ENCODE measurements at places on chromosomes 1 and 21.

DNA sequence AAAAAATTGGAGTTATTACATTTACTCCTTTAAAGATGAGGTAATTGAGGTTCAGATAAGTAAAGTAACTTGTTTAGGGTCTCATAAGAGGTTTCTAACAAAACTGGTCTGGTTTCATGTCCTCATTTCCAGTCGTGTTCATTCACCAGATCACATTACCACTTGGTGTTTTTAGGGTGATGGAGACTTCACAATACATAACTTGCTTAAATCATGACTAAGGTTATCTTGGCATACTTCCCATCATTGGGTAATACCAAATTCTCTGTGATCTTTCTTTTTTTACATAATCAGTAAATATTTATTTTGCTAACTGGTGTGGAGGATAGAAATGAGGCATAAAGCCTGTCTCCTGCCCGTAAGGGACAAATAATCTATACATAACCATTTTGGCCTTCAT lies 31.6 kb upstream of the RPTN start:
- no peaks in the 10 kb centered on the region for H3K36me3 ChIP-seq
- no peaks in the 10 kb centered on the region for H3K4me1 ChIP-seq
- H3K27ac ChIP-seq, result no peak overlapping the region
- no peaks in the 10 kb centered on the region for H3K27me3 ChIP-seq

- H3K4me3 ChIP-seq, result no peak overlapping the region
- no peaks in the 10 kb centered on the region for H3K27me3 ChIP-seq
- no peaks in the 10 kb centered on the region for H3K4me1 ChIP-seq
- no peak for DNase-seq
- H3K27ac ChIP-seq, result no peak overlapping the region
Observed at GRCh38 chr1:231558708-231559185, 30.3 kb downstream of the TSNAX start.

GRCh38 chr1:54171016-54171415 lies 18.2 kb upstream of the CDCP2 start:
- no peak for DNase-seq
- no peak overlapping the region for H3K27ac ChIP-seq
- H3K27me3 ChIP-seq, result peaks cover 9% of the 10 kb centered on the region
- H3K36me3 ChIP-seq, result no peaks in the 10 kb centered on the region
- H3K4me1 ChIP-seq, result peaks cover 27% of the 10 kb centered on the region

DNA sequence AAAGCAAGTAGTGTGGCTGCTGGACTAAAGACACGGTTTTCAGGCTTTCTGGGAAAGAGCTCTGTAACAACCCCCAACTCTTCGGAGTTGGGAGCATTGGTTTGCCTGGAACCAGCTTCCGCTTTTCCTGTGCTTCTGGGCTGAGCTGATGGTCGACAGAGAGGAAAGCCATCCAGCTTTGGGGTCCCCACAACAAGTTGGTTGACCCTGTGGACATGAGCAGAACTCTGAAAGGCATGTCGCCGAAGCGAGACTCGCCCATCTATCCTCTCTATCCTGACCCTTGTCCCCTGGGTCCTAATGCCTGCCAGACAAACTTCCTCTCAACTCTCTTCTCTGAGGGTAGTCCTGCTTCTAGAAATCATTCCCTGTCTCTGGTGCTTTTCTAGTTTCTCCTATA lies 31.9 kb upstream of the FCGR2A start:
- H3K27me3 ChIP-seq, result peaks cover 63% of the 10 kb centered on the region
- H3K4me1 ChIP-seq, result peaks cover 17% of the 10 kb centered on the region
- DNase-seq, result peak; percentile 39
- no peak overlapping the region for H3K27ac ChIP-seq

DNA sequence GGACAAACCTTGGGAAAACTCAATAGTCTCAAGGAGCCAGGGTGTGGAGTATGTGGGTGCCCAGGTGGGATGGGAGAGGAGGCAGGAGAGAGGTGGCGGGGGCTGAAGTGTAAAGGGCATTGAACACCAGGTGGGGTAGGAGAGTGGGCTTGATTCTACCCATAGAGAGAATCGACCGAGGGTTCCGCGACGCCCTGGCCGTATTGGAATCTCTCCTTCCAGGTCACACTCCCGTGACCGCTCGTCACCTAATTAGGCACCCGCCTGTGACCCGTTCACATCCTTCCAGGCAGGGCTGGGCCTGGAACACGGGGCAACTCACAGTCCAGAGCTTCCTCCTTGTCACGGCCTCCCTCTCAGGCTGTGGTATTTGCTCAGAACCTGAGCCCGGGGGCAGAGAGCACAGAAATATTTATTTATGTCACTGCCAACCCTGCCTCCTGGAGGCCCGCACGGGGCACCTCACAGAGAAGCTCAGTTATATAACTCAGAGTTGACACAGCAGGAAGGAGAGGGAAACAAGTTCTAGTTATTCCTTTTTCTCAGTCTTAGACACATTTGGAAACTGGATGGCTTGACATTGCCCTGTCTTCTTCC lies 12.0 kb downstream of the NCMAP start:
- H3K27me3 ChIP-seq, result peaks cover 16% of the 10 kb centered on the region
- H3K36me3 ChIP-seq, result no peaks in the 10 kb centered on the region
- peak overlapping the region; percentile 46 for H3K27ac ChIP-seq
- DNase-seq, result peak; percentile 34
- H3K4me3 ChIP-seq, result no peak overlapping the region

DNA sequence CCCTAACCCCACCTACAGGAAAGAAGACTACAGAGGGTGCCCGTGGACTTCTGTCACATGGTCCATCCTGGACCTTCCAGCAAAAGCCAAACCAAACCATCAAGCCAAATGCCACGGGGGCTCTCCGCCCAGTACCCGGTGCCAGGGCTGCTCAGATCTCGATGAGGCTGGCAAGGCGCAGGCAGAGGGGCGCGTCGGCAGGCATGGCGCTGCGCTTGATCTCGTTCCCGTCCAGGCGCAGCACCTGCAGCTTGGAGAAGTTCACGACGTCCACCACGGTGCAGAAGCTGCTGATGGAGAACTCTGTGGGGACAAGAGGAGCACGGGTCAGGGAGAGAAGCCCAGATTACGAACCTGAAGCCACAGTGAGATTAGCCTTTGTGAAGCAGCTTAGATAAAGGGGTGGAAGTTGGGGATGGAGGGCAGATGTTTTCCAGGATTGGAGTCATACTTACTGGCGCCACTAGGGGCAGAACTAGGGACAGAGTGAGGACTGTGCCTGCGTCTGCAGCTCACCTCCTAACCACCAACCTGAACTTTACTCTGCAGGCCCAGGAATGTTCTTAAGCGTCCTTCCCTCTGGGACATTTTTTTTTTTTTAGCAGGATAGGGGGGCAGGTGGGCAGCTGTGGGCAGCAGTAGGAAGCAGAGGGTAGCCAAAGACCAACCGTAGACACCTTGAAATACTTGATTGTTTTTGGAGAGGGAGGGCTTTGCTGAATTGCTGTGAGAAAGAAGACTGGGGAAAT lies 8.6 kb downstream of the FMOD start:
- H3K27ac ChIP-seq, result no peak overlapping the region
- H3K4me1 ChIP-seq, result peaks cover 79% of the 10 kb centered on the region
- peaks cover 35% of the 10 kb centered on the region for H3K27me3 ChIP-seq
- H3K36me3 ChIP-seq, result no peaks in the 10 kb centered on the region

DNA sequence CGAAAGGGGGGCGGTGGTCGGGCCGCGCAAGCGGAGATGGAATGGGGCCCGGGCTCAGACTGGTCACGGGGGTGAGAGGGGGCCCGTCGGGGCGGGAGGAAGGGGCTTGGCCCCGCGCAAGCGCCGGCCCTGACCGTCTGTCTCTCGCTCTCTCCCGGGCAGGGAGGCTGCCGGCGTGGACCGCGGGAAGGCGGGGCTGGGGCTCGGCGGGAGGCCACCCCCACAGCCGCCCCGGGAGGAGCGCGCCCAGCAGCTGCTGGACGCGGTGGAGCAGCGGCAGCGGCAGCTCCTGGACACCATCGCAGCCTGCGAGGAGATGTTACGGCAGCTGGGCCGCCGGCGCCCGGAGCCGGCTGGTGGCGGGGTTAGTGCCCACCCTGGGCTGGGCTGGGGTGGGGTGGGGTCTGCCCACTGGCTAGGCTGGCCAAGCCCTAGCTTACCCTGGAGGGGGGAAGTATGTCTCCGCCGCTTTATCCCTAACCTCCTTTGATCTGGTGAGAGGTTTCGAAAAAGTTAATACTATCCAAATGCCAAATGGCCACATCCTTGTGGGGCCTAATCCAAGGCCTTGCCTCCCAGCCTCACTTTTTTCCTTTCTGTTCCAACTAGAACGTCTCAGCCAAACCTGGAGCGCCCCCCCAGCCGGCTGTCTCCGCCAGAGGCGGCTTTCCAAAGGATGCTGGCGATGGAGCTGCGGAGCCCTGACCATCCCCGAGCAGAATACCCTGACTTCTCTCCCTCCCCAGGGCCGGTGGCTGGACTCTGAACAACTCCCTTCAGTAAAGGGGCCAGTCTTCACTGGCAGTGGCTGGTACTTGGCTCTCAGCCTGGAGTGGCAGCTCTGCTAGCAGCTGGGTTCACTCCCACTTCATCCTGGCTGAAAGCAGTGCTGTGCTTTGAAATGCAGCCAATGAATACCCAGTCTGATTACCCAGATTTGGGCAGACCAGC lies 636 bp upstream of the YRDC start:
- H3K27ac ChIP-seq, result peak overlapping the region; percentile 93
- peak overlapping the region; percentile 92 for H3K4me3 ChIP-seq
- peak; percentile 85 for DNase-seq

DNA sequence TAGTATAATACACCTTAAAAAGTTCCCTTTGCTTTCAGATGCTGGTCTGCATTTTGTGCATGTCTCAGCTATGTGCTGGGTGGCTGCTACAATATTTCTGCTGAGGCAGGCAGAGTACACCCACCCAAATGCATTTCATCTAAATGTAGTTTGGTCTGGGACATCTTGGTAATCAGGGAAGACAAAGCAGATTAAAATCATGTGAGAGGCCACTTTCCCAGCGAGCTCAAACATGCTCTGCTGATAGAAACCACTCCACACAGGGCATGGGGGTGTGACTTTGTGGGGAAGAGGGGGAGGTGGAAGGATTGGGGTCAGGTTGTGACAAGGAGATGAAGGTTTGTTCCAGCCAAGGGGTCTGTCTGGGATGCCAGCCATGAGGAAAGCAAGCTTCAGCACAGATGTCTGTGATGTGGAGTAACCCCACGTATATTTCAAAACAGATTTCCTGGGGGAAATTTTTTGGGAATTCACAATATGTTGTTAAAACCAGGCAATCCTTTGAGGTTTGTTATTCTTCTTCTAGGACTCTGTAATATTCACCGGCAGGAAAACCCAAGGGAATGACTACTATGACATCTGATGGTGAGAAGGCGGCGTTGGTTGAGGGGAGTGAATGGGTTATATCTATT lies 255.1 kb upstream of the FGGY start:
- peaks cover 23% of the 10 kb centered on the region for H3K4me1 ChIP-seq
- H3K27ac ChIP-seq, result peak overlapping the region; percentile 53
- H3K4me3 ChIP-seq, result no peak overlapping the region
- no peaks in the 10 kb centered on the region for H3K27me3 ChIP-seq
- DNase-seq, result no peak

DNA sequence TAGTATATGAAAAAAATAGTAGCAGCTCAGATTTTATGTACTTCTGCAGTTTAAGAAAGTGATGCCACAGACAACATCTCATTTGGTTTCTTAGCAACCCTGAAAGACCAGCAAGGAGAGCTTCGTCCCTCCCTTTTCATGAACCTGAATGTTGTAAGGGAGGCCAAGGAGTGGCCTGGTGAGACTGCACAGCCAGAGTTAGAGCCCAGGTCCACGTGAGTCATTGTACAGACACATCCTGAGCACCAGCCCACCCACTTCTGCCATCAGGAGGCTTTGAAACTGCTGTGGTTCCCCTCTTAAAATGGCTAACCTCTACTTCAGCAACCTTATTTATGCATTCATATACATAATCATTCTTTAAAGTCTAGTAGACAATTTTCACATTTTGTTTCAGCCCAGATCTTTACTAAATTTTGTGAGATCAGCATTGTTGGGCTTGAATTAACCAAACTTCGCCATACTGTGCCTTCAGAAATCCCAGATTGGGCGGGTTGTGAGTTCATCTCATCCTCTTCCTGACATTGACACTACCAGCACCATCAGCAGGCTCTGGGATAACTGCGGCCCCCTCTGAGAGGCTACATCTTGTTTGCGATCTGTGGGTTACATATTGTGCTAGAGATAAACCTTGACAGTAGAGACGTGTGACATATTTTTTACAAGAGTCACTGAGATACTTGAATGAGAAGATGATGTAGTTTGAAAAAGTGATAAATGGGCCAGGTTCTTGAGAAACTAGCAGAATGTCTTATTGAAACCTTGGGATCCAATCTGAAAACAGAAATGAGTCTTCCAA lies 106.7 kb downstream of the CAMTA1 start:
- no peak for DNase-seq
- no peaks in the 10 kb centered on the region for H3K27me3 ChIP-seq
- peaks cover 15% of the 10 kb centered on the region for H3K4me1 ChIP-seq
- H3K4me3 ChIP-seq, result no peak overlapping the region
- H3K27ac ChIP-seq, result no peak overlapping the region

- no peaks in the 10 kb centered on the region for H3K36me3 ChIP-seq
- peaks cover 12% of the 10 kb centered on the region for H3K4me1 ChIP-seq
- DNase-seq, result no peak
- H3K4me3 ChIP-seq, result no peak overlapping the region
- H3K27ac ChIP-seq, result no peak overlapping the region
Observed at GRCh38 chr1:206030191-206030590, 6.5 kb upstream of the CTSE start.

DNA sequence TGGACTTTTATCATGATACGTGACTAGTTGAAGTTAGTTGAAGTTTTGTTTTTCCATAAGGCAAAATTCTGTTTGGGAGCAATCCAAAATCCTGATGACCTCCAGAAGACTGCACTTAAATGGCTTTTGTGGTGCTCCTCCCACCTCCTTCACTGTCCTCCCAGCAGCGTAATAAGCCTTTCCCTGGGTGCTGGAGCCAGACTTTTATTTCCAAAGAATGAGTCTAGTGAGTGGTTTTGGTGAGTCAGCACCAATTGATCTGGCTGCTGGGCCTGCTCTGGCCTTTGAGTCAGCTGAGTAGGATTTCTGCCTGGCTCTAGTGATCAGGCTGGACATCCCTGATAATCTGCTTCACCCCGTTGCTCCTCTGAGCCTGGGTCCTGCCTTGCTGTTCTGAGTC lies 21.7 kb upstream of the KCND3 start:
- DNase-seq, result no peak
- H3K27me3 ChIP-seq, result peaks cover 6% of the 10 kb centered on the region
- no peak overlapping the region for H3K4me3 ChIP-seq
- H3K27ac ChIP-seq, result no peak overlapping the region
- H3K4me1 ChIP-seq, result no peaks in the 10 kb centered on the region

DNA sequence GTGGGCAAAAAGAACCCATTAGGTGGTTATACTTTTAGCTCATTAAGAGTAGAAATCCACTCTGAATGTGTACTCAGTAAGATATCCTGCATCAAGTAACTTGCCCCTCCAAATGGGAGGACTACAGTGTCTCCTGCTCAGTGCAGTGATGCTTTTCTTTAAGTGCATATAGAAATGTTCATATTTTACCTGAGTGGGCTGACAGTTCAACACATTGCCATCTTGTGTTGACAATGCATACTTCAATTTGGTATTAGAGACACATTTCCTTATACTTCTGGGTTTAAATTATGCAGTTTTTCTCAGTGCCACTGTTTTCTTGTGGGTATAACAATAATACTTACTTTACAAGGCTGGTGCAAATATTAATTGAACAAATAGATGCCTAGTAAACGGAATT lies 318.6 kb upstream of the TMPRSS15 start:
- no peak overlapping the region for H3K27ac ChIP-seq
- no peak overlapping the region for H3K4me3 ChIP-seq
- no peaks in the 10 kb centered on the region for H3K4me1 ChIP-seq
